ENCODE measurements at places on chromosomes 4 and X.

DNA sequence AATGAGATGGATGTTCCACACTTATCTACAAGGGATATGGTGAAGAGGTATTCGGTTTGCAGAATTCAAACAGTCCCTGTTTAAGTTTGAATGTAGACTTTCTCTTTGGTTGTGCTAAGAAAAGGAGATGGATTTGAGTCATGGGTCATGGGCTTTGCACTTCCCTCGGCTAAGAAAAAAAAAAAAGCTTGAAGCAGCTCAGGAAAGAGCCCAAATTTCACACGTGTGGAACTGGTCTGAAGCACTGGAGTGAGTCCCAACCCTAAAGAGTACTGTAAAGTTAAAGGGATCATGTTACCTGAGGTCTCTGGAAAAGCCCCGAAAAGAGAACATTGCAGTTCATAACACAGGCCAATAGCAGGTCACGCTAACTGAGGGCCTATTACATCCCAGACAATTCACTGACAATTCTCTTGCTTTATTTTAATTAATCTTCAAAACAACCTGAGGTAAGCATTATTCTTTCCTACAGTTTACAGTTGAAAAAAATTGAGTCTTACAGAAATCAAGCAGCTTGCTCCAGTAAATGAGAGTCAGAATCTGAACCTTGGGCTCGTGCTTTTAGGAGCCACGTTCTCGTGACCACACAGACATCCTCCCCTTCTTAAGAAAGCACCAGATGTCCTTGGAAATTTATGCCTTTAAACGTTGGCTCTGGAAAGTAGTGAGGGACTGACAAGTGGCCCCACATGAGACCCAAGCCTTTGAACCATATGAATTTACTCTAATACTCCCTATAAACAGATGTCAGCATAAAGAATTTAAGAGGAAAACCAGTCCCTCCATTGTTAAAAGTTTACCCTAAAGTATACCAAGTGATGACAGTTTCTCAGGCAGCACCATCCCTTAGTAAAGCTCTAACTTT, 89.3 kb downstream of the MAD2L1 start:
- no peak for DNase-seq

DNA sequence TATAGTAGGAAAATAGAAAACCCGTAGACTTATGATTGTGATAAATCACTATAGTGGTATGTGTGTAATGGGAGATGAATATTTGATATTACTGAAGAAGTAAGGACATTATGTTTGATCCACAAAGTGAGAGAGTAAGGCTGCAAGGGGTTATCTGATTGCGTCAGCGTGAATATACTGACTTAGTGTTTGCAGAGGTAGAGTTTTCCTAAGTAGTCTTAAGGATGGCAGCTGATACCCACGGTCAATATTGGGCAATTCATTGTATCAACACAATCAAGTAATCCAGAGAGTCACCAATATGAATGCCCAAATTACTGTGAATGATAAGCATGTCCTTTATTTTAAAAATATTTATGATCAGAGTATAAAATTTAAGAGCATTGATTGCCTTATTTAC, 83.7 kb downstream of the SPOCK3 start:
- DNase-seq: no peak

DNA sequence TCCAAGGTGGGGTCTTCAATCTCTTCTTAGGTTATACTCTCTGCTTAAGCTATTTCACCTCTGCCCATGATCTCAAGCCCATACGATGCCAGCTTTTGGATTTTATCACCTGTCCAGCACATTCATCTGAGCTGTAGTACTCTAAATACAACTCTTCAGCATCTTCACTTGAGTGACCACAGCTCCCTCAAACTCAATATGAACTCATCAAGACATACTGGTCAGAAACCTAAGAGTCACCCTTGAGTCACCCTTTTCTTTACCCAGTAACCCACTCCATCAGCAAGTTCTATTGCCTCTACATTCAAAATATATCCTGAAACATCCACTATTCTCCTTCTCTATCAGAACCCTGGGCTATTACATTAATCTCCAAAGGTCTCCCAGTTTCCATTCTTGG, 69.4 kb downstream of the DCHS2 start:
- no peak for DNase-seq

DNA sequence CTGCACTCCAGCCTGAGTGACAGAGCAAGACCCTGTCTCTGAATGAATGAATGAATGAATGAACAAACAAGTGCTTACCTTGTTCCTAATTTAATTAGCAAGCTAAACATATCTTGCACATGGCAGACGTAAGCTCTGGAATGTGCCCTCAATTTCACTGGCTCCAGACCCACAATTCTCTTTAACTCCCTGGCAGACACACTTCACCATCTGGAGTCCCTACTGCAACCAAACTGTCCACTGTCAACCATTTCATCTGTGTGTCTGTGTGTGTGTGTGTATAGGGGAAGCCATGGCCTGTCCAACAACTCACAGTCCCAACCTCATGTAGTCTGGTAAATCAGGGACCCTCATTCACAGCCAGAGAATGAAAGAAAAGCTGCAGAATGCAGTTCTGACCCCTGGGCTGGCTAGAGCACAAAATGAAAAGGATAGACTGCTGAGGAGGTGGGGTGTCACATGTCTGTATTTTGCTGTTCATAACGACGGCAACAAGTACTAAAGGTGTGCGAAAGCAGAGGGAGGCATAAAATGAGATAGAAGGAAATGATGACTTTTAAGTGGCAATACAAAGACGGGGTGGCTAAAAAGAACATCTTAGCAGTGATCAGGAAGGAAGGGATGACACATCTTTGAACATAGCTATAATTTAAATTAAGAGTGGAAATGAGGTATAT, 114.1 kb downstream of the TSPAN5 start:
- no peak for DNase-seq

DNA sequence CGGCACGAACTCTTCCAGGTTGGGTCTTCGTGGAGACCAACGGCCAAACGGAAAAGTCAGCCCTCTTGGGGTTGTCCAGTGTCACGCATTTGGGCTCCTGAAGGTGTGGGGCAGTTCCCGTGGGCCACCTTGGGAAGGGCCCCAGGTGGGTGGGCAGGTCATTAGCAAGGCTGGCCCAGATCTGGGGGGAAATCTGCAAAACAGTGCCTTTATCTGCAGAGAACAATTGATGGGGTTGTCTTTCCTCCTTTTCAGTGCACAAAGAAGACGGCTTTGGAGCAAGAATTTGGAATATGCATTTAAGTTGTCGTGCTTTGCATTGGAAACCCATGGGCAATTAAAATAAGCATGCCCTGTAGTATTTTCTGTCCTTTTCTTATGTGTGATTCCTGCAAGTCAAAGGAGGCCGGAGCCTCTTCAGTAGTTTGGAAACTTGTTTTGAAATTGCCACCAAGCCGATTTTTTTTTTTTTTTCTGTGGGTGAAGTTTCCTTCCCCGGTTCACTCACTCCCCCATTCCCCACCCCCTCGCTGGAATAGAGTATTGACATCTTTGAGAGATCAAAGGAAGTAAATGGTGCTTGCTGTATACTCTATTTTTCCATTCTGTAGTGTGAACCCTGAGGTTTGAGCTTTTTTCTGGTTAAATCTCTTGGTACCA, 9.8 kb downstream of the ZIC3 start:
- no peak for DNase-seq

- no peak for DNase-seq
Measured at GRCh38 chrX:44106864-44107263, 133.7 kb upstream of the NDP start.

GRCh38 chrX:114047558-114047957, 536.3 kb upstream of the HTR2C start:
- DNase-seq: no peak

DNA sequence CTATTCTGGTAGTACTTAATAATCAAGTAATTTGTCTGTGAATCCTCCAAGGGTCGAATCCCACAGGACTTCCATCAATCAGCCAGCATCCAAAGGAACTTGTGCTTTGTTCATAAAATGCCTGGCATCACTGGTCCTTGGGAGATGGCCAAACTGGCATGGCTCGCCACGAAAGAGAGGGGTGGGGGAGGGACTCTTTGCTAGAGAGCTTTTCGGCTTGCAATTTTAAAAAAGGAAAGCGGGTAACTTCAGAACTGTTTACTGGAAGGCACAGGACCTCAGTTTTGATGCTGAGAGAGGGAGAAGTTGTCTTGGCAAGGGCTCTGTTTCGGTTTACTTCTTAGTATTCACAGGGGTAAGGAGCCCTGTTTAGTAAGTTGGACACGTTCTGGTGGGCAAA, 79.4 kb upstream of the FHL1 start:
- peak; percentile 34 for DNase-seq

- no peak for DNase-seq
Measured at GRCh38 chr4:37646247-37646646, 39.9 kb downstream of the RELL1 start.

DNA sequence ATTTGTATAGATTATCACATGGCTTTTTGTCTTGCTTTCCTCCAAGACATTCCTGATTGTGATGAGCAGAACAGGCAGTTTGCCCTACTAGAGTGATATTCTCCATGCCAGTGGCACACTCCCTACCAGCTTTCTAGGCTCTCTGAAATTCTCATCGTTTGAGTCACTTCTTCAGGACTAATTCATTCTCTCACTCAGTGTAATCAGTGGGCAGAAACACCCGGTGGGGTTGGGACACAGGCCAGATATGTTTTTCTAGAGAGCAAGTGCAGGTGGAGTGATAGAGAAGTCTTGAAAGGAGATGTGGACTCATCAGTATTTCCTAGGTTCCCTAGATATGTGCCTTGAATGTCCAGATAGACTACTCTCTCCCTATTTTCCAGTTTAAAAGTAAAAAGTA, 13.1 kb downstream of the RAB33A start:
- DNase-seq: no peak

DNA sequence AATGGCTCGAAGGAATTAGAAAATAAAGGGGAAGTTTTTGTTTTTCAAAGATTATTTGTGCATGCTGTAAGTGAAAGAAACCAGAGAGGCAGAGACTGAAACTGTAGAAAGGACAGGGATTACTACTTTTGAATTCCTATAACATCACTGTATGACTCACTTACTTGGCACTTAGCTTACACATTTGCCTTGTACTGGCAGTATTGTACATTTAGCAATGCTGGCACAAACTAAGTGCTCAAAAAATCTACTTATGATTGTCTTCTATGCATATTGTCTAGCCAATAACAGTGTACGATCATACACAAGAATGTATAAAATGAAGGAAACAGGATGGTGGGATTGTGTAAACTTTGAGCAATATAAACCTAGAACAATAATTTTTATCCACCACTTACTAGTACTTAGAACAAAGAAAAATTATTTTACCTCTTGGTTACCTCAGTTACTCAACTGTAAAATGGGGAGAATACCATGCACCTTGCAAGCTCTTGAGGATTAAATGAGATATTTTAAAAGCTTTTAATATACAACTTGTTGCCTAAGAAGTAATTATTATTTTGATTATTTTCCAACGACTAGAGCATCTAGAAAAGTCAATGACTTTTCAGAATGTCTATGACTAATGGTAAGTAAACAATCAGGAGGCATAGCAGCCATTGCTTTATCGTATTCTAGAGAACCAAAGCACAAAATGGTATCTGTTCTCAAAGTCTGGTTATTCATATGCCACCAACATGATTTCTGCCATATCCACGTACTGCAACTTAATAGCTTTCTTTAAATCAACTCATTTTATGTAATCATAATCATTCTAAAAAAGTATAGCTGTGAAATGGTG, 4.7 kb downstream of the FAM120C start:
- DNase-seq: peak; percentile 42

GRCh38 chrX:19496711-19497110, 18.6 kb downstream of the MAP3K15 start:
- no peak for DNase-seq

- DNase-seq: peak; percentile 2
Measured at GRCh38 chrX:19955306-19955705, 35.6 kb downstream of the BCLAF3 start.

DNA sequence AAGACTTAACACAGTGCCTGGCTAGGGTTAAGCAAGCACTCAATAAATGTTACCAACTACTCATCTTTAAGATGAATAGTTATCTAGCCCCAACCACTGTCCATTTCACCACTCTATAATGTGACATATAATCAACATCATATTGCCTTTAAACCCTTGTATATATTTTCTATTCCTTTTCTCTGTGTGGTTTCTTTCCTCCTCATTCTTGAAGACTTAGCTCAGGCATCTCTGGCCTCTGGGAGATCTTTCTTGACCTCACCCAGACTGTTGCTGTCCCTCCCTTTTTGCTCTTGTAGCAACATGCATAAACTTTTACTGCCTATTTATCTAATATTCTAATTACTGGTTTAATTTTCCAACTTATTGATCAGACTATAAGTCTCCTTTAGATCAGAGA, 249.9 kb upstream of the MAB21L2 start:
- no peak for DNase-seq

DNA sequence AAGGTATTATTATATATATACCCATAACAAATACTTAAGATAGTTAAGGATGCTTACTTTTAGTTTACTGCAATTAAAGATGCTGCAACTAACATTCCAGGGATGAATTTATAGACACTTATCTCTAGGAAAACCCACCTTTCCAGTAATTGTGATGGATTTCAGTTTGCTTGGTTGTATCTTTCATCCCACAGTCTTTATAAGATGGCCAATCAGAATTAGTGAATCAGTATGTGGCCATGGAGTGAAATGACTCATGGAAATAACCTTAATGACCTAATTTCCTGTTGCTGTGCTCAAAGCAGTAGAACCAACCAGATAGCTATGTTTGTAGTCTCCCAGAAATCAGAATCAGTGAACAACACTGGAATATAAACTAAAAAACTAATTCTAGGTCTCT, 26.4 kb downstream of the MOSPD2 start:
- DNase-seq: peak; percentile 39

- no peak for DNase-seq
Measured at GRCh38 chr4:119510395-119511149, 118.0 kb downstream of the PDE5A start.

- DNase-seq: no peak
Measured at GRCh38 chr4:166518776-166519175, 645.7 kb downstream of the TLL1 start.

DNA sequence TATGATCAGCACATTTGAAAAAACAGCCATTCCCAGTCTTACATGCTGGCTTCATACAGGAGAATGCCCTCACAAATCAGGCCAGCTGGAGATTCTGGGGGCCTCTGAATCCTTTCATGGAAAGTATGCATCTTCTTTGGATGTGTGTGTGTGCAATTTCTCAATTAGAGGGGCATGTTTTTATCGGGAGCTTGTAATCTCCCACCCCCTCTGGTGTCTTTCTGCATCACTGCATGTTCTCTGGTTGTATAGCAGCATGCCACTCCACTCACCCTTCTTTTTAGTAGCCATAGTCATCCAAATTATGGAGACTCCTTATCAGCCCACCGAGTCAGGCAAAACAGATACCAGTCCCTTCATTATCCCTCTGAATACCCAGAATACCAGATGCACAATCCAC, 282.2 kb upstream of the SLIT2 start:
- no peak for DNase-seq

GRCh38 chrX:74438764-74439163, 17.5 kb downstream of the SLC16A2 start:
- DNase-seq: no peak

GRCh38 chr4:14157262-14157661, 529.7 kb upstream of the BOD1L1 start:
- no peak for DNase-seq

DNA sequence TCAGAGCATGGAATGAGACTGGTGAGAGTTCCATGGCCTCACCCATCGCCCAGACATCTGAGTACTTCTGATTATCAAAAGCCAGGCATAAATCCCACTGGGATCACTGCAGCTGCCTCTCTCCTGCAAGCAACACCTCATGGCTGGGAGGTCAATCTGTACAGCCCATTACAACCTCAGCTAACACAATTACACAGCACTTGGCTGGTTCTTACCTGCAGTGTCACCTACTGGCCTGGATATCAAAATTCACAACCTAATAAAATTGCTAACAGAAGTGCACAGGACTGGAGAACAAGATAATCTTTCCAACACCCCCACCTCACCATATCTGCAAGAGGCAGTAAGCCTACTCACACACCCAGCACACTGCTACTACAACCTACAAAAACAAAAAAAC, 341.7 kb upstream of the NDST3 start:
- no peak for DNase-seq
